8988T (cell line): ENCODE measurements at places on chromosomes 6 and 20.

- DNase-seq: no peak
These were observed 3.8 kb downstream of the MEP1A start for GRCh38 chr6:46796848-46797580.

GRCh38 chr20:2859330-2860121 is 13.8 kb upstream of the PTPRA start:
- no peak for DNase-seq

DNA sequence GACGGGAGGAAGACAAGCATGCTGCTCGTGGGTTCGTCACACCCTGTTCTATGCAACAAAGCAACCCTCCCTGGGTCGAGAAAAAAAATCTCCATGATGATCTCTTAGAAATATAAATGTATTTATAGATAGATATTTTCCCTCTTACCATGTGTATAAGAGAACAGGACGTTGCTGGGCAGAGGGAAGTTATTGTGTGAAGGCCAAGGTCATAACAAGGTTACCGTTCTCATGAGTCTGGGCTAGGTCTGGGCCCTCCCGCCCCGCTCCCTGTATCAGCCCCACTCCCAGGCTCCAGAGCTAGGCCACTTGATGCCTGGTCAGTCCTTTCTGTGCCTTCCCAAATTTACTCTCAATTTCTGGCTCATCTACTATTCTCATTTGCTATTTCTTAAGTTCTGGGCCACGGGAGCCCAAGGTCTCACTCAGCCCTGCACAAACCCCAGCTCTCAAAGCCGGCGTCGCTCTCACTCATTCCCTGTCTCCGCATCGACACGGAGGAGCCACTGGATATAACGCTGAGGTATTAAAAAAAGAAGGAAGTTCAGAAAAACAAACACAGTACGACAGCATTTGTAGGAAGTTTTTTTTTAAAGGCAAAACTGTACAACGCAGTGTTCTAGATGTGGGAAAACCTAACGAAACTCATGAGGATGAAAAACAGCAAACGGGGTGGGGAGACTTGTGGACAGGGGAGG is 96.8 kb downstream of the PSMG4 start:
- DNase-seq: no peak

DNA sequence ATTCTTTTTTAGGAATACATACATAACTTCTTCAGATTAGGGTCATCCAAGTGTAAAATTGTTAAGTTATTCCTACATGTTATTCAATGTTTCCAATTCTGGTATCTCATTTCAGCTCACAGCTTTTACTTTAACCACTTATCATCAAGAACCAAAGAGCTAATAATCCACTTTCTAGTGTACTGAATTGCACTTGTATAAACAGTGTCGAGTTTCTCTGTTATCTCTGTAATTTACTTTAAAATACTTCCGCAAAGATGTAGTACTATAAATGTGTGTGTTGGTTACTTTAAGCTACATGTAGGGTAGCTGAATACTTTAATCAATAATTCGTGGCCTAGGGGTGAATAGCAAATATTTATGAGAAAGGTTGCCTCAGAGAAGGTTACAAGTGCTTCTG is 8.8 kb upstream of the GJA1 start:
- DNase-seq: no peak

GRCh38 chr20:14647016-14647415 is 309.6 kb upstream of the FLRT3 start:
- DNase-seq: no peak

DNA sequence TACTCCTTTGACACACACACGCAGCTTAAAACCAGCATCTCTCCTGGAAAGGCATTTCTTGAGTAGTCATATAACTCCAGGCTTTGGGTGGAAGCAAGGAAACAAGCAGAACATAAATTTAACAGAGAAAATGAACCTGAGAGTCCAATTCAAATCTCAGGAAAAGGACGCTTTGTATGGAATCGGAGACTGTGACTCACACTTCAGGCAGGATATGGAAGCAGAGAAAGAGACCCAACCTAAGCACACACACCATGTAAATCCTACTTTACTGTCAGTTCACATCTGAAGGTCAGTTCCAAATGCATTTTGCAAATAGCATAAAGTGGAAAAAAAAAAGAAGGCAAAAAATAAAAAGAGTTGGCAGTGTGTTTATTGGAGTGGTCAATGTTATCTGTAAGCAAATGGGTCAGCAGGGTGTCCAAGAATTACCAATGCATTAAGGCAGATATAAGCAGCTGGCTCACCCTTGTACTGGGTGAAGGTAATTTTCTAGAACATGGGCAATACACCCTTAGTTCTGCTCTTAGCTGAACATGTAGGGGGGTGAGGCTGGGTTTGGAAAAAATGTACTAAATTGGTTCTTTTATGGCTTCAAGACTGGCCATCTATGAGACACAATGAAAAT is 283.7 kb upstream of the NT5E start:
- DNase-seq: no peak

- DNase-seq: no peak
These were observed 35.6 kb upstream of the KCNK16 start for GRCh38 chr6:39357998-39358686.

- DNase-seq: no peak
These were observed 1.1 kb upstream of the KLHL32 start for GRCh38 chr6:96923400-96923799.

GRCh38 chr6:15754706-15755079 is 91.9 kb upstream of the DTNBP1 start:
- DNase-seq: no peak
